ENCODE measurements at places on chromosomes 16 and 17. TPM values are rescaled to one million over a fixed set of nuclear protein-coding genes. Genes with fewer than 3 reads are reported as not detected.

OR1F1 gene
- total RNA-seq, result not detected

ACE gene
- not detected for total RNA-seq

CKLF gene
- 37.7 TPM for total RNA-seq

KLHL10 gene
- total RNA-seq, result 0.67 TPM

LRRC37A gene
- total RNA-seq, result 0.80 TPM

NPIPA3 gene
- total RNA-seq, result 6.3 TPM

NPIPB2 gene
- total RNA-seq, result 15.7 TPM

GPR142 gene
- total RNA-seq, result not detected

CCT6B gene
- 3.0 TPM for total RNA-seq

KRTAP1-1 gene
- not detected for total RNA-seq

CYBA gene
- 0.35 TPM for total RNA-seq

WNT3 gene
- total RNA-seq, result 2.1 TPM

ZG16B gene
- 2.7 TPM for total RNA-seq

ZKSCAN2 gene
- total RNA-seq, result 6.2 TPM

CES1 gene
- not detected for total RNA-seq

PRSS22 gene
- total RNA-seq, result 12.3 TPM

ARL5C gene
- total RNA-seq, result not detected

Data from mammary epithelial cell (primary cell).